ENCODE measurements at places on chromosomes 12 and 14. TPM values are rescaled to one million over a fixed set of nuclear protein-coding genes. Genes with fewer than 3 reads are reported as not detected.

FAM186B gene
- total RNA-seq, result 0.29 TPM

DDN gene
- 0.36 TPM for total RNA-seq

REP15 gene
- 2.3 TPM for total RNA-seq

RIPK3 gene
- total RNA-seq, result 2.2 TPM

LGR5 gene
- 0.54 TPM for total RNA-seq

LAG3 gene
- total RNA-seq, result 3.8 TPM

FOXA1 gene
- total RNA-seq, result 21.8 TPM

FAM181A gene
- total RNA-seq, result not detected

CLEC9A gene
- total RNA-seq, result not detected

- DNase-seq, result no peak
These were observed 19.2 kb upstream of the EMP1 start for GRCh38 chr12:13177373-13177772.

- no peak for DNase-seq
These were observed 105.1 kb downstream of the C12orf50 start for GRCh38 chr12:87924149-87924548.

GRCh38 chr14:102943979-102944378 is 21.5 kb downstream of the AMN start:
- no peak for DNase-seq

- no peak for DNase-seq
These were observed 79.9 kb downstream of the NEDD1 start for GRCh38 chr12:96986883-96987523.

- DNase-seq, result no peak
These were observed 1253.9 kb downstream of the SLC16A7 start for GRCh38 chr12:60849723-60850122.

DNA sequence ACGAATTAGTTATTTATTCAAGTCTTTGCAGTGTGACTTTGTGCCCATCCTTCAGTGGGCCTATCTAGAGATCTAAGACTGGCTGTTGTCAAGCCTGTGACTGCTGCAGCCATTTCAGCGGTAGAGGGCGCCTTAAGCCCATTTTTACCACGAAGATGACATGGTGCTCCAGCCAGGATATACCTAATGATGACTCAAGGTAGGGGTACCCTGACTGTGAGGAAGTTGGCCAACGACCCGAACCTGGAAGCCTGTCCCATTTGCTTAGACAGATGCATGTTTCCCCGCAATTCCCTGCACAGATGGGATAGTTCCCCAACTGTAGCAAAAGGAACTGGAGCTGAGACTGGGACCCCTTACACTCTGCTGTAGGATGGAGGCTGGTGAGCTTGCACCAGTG is 41.3 kb downstream of the RAB3IP start:
- DNase-seq, result no peak

DNA sequence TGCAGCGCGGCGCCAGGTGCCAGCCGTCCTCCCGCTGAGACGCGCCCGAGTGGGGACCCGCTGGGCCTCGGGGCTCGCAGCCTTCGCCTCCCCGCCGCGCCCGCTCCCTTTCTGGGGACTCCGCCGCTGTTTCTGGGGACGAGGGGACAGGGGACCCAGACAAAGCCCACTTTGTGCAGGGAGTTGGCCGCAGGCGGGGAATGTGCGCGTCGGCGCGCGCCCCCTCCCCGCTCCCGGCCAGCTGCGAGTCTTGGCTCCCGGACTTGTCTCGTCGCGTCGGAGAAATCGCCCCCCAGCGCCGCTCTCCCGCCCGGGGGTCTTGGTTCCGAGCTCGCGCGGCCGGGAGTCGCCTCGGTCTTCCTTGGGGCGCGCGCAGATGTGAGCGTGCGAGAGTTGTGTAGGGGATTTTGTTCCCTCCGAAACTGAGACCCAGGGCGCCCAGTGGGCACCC is 717 bp downstream of the VASH1 start:
- no peak for DNase-seq

- no peak for DNase-seq
These were observed 20.5 kb downstream of the PPHLN1 start for GRCh38 chr12:42346403-42347002.

DNA sequence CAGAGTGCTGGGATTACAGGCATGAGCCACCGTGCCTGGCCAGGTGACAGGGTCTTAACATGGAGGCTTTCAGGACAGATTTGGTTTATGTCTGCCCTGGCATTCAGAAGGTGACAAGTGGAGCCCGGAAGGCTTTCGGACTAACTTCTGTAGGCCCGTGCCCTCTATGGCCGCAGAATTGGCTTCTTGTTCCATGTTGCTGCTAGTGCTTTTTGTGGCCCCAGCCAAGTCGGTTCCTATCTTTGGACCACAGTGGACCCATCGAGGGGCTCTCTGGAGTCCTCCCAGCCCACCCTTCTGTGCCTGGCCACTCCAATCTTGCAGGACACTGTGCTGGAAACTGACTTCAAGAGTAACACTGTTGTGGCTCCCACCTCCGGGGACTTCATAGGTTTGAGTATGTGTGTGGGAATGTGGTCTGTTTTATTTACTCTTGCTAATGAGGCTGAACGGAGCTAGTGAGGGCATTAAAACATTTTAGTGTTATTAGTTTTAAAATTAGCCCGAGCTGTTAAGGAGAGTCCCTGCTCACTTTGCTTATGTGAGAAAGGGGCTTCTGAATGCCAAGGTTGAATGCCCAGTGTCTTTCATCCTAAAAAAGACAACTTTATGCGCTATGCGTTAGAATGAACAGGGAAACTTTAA is 245.9 kb downstream of the CACNA1C start:
- no peak for DNase-seq

GRCh38 chr12:13959131-13959723 is 22.2 kb downstream of the GRIN2B start:
- DNase-seq, result no peak

- DNase-seq, result no peak
These were observed 222.6 kb downstream of the RGS6 start for GRCh38 chr14:72154645-72155378.

DNA sequence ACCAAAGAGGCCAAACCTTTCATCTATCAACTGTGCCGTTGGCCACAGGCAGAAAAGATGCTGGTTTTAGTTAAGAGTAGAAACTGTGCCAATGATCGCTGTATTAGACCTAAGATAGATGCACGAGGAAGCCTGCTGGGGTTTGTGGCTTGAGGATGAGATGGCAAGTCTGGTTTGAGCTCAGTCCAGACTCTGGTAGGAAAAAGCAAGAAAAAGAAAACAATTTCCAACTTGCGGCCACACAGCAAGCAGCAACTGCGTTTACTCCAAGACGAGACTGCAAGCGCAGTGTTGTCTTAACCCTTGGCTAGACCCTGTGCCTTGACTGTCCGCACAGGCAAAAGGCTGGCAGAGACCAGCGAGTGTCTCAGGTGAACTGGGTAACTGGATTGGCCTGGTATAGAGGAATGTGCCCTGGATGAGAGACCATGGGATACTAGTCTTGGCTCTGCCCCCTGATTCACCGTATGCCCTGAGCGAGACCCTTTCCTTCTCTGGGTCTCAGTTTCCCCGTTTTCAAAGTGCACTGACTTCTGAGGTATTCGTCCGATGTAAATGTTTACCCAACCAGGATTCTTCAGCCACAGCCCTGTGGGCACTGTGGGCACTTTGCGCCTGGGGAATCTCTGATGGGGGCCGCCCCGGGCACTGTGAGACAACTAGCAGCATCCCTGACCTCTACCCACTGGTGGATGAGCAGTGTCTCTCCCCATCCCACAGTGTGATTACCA is 113.4 kb downstream of the DICER1 start:
- peak; percentile 1 for DNase-seq

GRCh38 chr14:99636487-99636886 is 8.4 kb upstream of the HHIPL1 start:
- DNase-seq, result no peak

DNA sequence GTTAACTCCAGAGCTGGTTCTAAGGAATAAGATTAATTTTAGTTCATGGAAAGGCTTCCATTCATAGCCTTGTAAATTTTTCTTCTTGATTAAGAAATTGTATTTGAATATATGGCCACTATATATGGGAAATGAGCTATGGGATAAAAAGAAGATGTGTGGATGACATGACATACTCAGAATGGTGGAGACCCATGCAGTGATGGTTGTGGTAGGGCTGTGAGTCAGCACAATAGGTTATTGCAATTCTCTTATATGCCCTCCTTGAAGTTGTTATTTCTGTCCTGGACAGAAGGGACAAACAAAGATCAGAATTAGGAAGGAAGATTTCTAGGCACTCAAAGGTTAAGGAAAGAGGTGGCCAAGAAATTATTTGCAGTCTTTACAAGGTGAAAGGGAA is 21.5 kb downstream of the RASSF9 start:
- DNase-seq, result no peak

GRCh38 chr12:19234981-19235871 is 105.7 kb downstream of the PLEKHA5 start:
- DNase-seq, result no peak

DNA sequence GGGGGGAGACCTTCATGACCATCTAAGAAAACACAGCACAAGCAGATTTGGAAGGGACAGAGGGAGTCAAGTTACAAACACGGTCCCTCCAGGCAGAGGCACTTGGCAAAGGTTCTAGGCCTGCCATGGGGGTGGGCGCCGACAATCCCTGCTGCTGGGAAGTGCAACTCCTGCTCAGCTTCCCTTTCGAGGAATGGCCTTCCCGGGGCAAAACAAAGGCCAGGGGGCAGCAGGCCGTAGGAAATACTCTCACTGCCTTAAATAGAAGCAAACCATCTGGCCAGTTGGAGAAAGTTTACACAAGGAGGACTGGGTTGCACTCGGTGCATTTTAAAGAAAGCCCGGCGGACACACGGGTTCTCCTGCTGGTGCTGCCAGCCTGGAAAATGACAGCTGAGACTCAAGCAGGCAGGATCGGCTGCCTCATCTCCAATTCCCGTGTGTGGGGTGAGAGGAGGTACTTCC is 65.8 kb downstream of the ITPK1 start:
- no peak for DNase-seq

GRCh38 chr12:4269279-4269991 is 4.1 kb upstream of the CCND2 start:
- DNase-seq, result peak; percentile 84

DNA sequence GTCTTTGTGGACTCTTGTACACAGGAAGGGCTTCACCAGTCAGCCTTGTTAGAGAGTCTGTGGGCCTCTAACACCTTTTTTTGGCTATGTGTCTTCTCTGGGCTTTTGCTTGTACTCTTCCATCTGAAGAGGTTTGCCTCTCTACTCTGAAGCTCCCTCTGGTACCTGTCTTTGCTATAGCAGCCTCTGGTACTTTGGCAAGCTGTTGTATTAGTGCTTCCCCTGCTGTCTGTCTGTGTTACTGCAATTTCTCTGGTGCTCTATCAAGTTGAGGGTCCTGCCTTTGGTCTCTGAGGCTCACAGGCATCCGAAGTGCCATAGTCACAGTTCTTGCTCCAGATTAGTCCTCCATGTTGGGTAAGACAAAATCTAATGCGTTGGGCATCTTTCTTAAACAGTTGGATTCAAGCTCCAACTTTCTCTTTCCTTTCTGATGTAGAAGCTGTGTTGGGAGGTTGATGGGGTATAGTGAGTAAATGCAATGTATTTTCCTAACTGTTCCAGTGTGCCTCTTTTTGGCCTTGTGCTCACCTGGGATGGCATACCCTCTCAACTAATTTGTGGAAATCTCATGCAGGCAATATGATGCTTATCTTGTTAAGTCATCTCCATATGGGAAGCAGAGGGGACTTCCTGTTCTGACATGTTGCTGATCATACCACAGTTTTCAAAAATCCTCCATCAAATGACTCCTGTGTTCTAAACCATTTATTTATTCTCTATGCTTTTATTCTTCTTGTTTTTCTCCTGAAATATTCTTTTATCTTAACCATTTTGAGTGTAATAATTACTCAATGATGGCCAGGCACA is 88.8 kb downstream of the ATF7IP start:
- no peak for DNase-seq
